Frontal cortex (tissue), 4 donors: ENCODE measurements at places on chromosomes 1 and 21. TPM values are rescaled to one million over a fixed set of nuclear protein-coding genes. Genes with fewer than 3 reads are reported as not detected.

GRCh38 chr1:246709835-246710234 is 14.4 kb upstream of the SCCPDH start:
- no peak for DNase-seq

Gene TAL1
- 1.2 TPM for total RNA-seq

Gene CLCNKB
- total RNA-seq, result under 0.01 TPM

DNA sequence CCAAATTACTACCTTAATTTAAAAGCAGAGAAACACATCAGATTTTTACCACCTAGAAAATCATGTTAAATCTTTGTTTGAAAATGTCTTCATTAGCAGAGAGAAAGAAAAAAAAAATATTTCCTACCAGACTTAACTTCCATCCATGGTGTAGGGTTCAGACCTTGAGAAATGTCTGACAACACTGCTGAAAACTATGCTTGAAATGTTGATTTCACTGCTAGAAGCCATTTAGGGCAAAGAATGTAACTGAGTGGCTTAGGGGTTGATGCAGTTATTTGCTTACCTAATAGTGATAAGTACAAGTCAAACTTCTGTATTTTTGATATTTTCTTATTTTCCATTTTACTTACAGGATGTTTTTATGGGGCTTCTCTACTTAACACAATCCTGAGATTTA is 495.6 kb upstream of the NEGR1 start:
- no peak for DNase-seq

Gene CLCA1
- not detected for total RNA-seq

- DNase-seq, result no peak
Measured at GRCh38 chr1:229434005-229434640, at the start of gene ACTA1. TSS of gene ACTA1 (minus strand) at chr1:229434094. CDS start at chr1:229433115, 979 bp downstream.

Gene CADM3
- 115 TPM for total RNA-seq

GRCh38 chr1:30516485-30516858 is 206.9 kb downstream of the MATN1 start:
- DNase-seq, result no peak

Gene KRTAP10-9
- not detected for total RNA-seq

- DNase-seq, result no peak
Measured at GRCh38 chr1:169957884-169958283, 64.2 kb upstream of the SCYL3 start.

Gene VWA5B1
- under 0.01 TPM for total RNA-seq

Gene DCAF8
- total RNA-seq, result 38.3 TPM

DNA sequence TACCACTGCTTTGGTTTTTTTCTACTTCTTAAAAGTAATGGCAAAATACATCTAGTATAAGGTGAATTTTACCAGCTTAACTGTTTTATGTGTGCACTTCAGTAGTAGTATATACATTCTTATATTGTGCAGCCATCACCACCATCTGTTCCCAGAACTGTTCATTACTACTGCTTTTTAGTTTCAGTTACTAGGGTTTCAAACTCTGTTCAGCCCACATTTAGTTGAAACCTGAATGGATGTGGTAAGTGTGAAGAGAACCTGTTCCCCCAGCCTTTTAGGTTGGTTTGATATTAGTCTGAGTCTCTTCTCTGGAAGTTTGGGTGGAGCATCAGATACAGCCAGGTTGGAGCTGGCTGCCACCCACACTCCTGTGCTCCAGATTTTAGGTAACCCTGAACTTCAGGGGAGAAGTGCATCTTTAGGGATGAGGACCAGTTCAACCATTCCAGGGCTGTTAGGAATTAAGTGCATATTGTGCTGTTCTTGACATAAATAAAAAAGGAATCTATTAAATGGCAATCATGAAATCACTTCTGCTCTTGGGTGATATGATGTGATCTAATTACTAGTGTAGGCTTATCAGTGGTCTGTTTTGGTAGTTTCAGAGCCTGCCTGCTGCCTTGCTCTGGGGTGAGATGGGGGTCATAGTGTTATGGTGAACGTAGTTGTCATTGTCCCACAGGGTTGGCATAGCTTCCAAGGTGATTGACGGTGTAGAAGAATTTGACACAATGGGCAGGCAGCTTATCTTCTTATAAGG is 32.1 kb downstream of the URB2 start:
- no peak for DNase-seq

DNA sequence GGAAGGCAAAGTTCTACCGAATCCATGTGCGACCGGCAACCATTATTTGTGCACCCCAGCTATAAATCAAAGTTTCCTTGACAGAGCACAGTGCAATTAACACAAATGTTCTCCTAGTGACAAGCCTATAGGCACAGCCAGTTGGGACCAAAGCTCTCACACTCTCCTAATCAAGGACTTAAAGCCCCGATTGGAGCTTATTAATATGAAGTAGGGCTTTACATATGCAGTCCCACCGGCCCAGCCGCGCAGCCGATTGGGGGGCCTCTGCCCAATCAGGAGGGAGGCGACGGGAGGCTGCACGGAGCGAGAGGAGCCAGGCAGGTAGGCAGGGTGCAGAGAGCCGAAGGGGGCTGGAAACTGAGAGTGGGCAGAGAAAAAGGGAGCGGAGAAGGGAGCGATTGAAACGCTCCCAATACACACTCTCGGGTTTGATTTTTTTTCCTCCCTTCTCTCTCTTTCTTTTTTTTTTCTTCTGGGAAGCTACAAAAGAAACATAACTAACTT is at the start of gene ESRRG:
ESRRG (minus strand) TSS at position 156 of the 507 bp plus-strand sequence; CDS start at position 26, 130 bp downstream.
- DNase-seq, result no peak

Gene VHLL
- total RNA-seq, result 0.82 TPM

DNA sequence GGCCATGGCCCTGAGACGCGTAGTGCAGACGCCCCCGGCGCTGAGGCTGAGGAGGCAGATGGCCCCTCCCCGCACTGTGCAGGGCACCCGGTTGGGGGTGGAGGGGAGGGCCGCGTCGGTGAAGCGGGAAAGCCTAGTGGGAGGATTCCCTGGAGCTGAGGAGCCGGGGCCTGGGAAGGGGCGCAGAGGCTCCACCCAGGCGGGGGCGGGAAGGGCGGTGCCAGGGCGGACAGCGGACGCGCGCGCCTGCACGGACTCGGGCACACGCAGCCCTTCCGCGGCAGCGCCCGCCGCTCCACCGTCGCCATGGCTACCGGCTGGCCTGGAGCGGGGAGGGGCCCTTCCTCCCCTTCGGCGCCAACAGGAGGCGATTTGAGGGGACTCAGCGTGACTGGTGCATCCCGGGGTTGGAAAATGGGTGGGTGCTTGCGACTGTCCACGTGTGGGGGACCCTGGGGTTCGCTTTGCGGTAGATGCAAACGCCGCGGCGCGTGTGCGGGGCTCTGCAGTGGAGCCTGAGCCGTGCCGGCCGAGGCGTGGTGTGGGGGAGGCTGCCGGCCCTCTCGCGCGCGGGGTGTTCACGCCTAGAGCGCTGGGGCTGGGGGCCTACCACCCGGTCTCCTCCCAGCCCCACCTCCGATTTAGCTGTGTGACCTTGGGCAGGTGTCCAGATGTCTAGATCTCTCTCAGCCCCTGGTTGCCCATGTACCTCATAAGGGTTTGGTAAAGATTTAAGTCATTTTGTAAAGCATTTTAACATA is 35.1 kb downstream of the PTPRF start:
- peak; percentile 91 for DNase-seq

GRCh38 chr1:37308031-37308960 is 166.1 kb upstream of the ZC3H12A start:
- DNase-seq, result peak; percentile 30

Gene IARS2
- 76.6 TPM for total RNA-seq

- no peak for DNase-seq
Measured at GRCh38 chr1:20775700-20776099, 11.4 kb downstream of the HP1BP3 start.

Gene KRTAP11-1
- not detected for total RNA-seq

- DNase-seq, result no peak
Measured at GRCh38 chr1:179127163-179127895, 45.5 kb downstream of the TOR3A start.

Gene ATP13A2
- total RNA-seq, result 73.4 TPM

DNA sequence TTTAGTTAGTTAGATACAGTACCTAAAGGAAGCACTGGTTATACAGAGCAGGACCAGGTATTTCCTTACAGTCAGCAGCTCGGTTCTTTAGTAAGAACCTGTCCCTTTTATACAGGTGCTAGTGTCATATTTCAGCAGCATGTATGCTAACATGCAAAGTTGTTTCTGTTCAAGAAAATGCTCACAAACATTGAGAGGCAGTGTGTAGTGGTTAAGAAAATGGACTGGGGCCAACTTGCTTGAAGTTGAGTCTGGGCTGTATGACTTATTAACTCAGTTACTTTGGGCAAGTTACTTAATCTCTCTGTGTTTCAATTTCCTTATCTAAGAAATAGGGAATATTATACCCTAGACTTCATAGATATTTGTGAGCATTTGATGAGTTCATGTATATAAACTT is 31.1 kb downstream of the AK4 start:
- DNase-seq, result no peak

- DNase-seq, result no peak
Measured at GRCh38 chr1:22018583-22019559, 17.4 kb downstream of the CELA3A start.

DNA sequence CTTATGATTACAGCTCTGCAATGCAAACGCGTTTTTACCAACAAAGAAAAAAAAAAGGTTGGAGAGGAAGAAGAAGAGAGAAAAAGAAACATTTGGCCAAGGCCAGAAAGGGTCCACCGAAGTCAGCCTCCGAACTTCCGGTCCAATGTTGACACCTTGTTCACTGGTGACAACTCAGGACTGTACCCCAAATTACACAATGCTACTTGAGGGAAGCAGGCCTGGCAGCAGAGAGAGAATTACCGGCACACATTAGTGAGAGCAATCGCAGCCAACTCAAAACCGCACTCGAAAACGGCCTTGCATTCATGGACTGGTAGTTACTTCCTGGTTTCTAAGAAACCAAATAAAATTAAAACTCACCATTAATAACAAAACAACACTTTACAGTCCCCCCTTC is 652.5 kb downstream of the KIF26B start:
- no peak for DNase-seq
